ENCODE measurements at places on chromosomes 7 and 10. TPM values are rescaled to one million over a fixed set of nuclear protein-coding genes. Genes with fewer than 3 reads are reported as not detected.

The SERPINE1 gene
- total RNA-seq = 0.23 TPM

GRCh38 chr10:112843623-112844022, 106.4 kb upstream of the TCF7L2 start:
- no peak for DNase-seq

DNA sequence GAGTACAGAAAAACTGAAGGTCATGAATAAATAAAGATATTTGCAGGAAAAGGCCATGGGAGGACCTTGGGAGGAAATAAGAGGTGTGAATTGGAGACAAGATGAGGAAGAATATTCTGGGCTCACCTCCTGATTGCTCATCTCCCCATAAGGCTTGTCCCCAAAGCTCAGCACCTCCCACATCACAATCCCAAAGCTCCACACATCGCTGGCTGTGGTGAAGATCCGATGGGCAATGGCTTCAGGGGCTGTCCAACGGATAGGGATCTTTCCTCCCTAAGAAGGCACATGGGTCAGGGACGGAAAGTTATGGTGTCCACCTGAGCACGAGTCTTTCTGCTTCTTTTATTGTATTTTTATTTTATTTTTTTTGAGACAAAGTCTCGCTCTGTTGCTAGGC, 12.9 kb downstream of the ZYX start:
- DNase-seq = no peak

- DNase-seq = no peak
Observed at GRCh38 chr10:86659161-86659691, 4.9 kb downstream of the OPN4 start.

GRCh38 chr7:135251496-135252391, 18.1 kb downstream of the STRA8 start:
- no peak for DNase-seq
